Activated CD4-positive, alpha-beta T cell treated with anti-CD3 and anti-CD28 coated beads, Interleukin-2, amount 50 U/mL, for 48 hours (primary cell): ENCODE measurements at places on chromosomes 6 and 20.

- no peak for DNase-seq
Measured at GRCh38 chr6:98539741-98540140, 294.6 kb upstream of the POU3F2 start.

DNA sequence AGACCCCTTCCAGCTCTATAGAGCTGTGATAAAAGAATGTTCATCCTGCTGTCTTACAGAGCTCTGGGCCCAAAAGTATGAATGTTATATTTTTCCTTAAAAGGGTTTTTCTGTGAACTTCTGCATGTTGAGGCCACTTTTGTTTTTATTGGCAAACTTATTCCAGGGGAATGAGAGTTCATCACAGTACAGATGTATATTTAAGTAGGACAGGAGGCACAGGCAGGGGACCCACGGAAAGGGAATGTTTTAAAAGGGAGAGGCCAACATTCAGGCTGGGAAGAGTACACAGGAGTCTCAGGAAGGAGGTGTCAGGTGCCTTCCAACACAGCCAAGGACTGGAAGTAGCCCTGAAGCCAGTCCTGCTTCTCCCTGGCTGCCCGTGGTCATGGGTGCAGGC lies 148.4 kb downstream of the EYA2 start:
- no peak for DNase-seq

- DNase-seq: no peak
Measured at GRCh38 chr6:169145991-169146501, 107.6 kb downstream of the THBS2 start.

DNA sequence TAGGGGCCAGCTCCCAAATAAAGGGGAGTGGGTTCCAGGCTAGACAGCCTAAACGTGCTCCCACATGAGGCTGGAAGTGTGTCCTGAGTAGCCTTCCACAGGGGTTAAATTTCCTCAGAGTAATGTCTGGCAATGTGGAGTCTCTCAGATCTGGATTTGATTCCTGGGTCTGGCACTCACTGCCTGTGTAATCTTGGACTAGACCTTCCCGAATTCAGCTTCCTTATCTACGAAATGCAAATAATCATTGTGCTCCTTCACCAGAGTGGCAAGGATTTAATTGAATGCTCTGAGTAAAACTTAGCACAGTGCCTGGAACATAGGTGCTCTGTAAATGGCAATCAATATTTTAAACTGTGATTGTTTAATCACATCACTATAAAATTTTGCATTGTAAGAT lies 114.4 kb downstream of the SLX4IP start:
- no peak for DNase-seq

DNA sequence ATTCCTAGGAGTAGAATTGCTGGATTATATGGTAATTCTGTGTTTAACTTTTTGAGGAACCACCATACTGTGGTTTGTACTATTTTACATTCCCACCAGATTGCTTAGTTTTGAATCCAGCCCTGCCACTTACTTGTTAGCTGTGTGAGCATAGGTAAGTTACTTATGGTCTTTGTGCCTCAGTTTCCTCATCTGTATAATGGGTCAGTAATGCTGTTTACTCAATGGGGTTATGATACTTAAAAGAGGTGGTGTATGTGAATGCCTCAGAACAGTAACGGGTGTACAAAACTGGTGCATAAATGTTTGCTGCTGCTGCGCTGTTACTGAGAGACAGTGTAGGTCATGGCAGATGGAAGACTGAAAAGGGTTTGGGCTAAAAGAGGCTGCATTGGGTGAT lies 239.3 kb downstream of the NRN1 start:
- DNase-seq: no peak

DNA sequence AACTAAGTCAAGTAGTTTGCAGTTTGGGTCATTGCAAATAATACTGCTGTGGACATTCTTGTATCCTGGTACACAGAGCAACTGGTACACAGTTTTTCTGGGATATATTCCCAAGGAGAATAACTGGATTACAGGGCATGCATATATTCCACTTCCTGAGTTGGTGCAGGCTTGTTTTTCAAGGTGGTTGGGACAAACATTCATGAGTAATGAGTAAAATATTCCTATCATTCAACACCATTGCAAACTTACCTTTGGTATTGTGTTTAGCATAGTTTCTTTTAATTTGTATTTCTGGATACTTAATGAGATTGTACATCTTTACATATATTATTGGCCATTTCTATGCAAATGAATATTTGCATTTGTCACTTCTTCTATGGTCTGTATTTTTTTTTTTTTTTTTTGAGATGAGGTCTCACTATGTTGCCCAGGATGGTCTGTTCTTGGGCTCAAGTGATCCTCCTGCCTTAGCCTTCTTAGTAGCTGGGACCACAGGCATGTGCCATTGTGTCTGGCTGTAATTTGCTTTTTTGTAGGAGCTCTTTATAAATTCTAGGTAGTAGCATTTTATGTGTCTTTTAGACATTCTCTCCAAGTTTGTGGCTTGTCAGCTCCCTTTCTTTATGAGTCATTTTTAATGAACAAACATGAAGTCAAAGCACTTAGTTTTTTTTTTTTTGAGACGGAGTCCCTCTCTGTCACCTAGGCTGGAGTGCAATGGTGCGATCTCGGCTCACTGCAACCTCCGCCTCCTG lies 158.7 kb downstream of the SOX4 start:
- DNase-seq: no peak

- DNase-seq: no peak
Measured at GRCh38 chr6:10300071-10300470, 114.8 kb downstream of the TFAP2A start.

GRCh38 chr20:62528983-62529891 lies 53.4 kb upstream of the GATA5 start:
- DNase-seq: no peak

- no peak for DNase-seq
Measured at GRCh38 chr6:71982389-71982788, 96.0 kb downstream of the RIMS1 start.

GRCh38 chr20:57788936-57789613 lies 79.3 kb upstream of the PMEPA1 start:
- no peak for DNase-seq

- no peak for DNase-seq
Measured at GRCh38 chr6:144316862-144317195, 31.7 kb downstream of the UTRN start.
